ENCODE measurements at places on chromosomes 2 and 18.

DNA sequence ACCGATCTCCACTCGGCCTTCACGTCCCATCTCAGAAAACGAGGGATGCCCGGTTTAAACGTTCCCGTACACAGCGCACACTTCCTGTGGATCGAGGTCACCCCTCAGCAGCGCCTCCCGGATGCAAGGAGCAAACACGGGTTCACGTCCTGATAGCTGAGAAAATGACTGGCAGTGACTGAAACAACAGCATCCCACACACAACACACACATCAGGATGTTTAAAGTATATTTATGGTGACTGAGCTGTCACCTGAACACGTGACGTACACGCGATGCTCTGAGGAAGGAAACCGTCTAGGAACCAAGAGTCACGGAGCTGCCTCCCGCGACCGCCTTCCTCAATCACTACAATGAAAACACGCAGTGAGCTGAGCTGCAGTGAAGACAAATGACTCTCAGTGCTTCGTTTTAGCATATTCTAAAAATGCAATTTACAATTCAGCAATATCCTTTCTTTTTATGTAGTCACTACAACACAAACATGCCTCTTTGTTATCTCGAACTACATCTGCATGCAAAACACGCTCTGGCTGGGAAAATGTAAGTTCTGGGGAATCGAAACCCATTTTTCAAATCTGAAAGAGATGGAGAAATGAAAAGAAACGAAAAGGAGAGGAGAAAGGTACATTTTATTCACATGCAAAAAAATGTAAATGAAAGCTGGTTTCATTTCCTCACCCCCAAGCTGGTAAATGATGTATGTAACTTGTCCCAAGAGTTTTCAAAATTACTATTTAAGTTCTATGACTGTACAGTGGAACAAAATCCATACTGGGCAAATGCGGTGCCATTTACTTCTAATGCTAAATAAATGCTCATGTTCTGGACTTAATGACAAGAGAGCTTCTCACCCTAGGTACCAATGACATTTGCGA lies 19.8 kb downstream of the HDAC4 start:
- DNase-seq, result no peak

GRCh38 chr2:168650781-168651180 lies 151.7 kb upstream of the NOSTRIN start:
- DNase-seq, result no peak

DNA sequence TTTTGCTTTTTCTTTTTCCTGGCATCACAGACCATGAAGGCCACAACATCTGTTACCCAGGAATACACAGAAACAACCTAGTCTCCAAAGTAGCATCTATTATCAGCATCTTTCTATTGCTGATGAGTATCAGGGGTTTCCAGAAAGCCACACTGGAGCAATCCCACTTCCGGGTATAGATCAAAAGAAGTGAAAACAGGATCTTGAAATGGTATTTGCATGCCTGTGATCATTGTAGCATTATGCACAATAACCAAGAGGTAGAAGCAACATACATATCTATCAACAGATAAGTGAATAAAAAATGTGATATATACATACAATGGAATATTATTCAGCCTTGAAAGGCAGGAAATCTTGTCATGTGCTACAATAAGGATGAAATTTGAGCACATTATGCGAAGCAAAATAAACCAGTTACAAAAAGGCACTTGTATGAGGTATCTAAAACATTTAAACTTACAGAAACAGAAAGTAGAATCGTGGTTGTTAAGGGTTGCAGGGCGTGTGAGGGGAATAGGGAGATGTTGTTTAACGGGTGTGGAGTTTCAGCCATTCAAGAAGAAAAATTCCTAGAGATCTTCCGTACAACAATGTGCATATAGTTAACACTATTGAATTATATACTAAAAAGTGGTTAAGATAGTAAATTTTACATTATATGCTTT lies 115.1 kb downstream of the KCNE4 start:
- no peak for DNase-seq

DNA sequence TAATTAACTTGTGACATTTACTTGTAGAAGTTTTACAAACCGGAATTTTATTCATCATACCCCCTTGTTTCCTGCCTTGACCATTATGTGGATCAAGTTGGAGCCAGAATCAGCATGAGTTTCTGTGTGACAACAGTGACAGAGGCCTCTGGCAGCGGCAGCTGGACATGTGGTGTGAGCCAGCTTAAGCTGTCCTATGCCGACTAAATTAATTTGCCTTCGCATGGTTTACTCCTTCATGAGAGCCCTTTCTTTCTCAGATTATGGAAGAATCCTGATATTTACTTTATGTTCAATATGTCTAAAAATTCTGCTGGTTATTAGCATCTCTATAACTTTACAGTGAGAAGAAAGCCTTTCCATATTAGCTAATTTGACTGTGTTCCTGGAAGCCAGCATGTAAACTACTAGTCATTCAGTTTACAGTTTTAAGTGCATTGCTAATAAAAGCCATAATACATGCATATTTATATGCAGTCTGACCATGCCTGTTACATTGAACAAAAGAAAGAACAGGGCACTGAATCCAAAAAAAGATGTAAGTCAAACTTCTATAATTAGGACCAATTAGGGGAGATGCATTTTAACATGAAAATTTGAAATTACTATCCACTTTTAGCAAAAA lies 495.8 kb upstream of the ACVR2A start:
- no peak for DNase-seq

- DNase-seq, result no peak
These were observed 279.0 kb downstream of the KIAA1328 start for GRCh38 chr18:37107748-37108522.

- DNase-seq, result peak; percentile 41
These were observed 228.3 kb upstream of the FOSL2 start for GRCh38 chr2:28164280-28164801.

DNA sequence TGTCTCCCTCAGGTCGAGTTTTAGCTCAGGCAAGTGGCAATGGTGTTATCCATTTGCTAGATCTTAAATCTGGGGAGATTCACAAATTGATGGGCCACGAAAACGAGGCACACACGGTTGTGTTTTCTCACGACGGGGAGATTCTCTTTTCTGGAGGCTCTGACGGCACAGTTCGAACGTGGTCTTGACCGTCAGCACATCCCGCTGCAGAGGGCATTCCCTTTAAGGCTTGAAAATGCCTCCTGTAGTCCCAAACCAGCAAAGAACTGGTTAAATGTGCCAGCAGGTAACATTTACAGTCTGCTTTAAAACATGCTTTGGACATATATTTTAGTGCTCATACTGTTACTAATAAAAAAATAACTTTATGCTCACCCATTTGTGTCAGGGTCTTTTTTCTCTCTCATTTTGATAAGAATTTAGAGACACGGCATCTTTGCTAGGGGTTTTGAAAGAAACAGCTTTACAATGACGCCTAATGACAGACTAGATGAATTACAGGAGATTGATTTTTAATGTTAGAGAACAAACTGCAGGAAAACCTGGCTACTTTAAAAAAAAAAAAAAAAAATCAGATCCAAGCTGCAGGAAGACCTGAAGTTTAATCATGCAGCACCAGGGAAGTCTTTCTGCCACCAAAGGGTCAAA lies 602 bp upstream of the VWC2L start:
- DNase-seq, result no peak

DNA sequence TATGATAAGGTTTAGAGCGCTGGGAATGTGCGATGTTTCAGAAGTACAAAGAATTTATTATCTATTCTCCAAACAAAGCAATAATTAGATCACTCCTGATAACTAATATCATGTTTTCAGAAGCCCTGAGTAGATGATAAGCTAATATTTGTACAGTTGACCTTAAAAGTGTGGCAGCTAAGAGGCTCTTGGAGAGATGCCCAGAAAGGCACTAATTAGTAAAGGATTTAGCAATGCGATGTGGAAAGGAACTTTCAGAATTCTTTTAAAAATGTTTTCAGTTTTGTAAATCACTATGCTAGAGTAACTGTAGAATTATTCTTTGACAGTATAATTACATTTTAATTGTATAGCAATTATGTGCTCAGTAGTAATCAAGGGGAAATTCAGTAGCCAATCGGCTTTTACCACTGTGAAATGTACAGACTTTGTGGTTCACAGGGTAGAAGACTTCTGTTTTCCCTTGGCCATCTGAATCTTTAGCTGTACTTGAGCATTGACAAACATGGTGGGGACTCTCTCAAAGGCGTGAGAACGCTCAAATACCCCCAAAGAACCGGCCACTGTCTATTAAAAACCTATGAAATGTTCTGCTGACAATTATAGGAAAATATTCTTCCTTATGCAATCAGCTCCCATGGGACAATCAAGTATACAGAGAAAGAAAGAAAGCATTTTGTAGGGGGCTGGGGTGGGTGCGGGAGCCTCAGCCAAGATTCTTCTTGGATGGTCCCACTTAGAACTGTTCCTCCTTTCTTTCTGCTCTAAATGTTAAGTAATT lies 262.8 kb upstream of the AGAP1 start:
- DNase-seq, result no peak

DNA sequence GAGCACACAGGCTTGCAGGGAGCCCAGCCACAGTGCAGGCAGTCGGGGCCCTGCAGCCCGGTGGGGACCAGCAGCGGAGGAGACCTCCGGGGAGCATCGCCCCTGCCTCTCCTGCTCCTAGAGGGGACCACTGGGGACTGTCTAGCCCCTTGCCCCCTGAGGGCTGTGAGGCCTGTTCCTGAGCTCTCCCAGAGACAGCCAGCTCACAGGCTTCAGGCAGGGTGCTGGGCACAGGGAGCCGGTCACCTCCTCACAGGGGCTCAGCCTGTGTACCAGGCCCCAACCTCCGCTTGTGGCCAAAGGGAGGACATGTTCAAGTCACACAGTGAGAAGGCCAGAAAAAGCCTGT lies 3.5 kb upstream of the NMUR1 start:
- no peak for DNase-seq

DNA sequence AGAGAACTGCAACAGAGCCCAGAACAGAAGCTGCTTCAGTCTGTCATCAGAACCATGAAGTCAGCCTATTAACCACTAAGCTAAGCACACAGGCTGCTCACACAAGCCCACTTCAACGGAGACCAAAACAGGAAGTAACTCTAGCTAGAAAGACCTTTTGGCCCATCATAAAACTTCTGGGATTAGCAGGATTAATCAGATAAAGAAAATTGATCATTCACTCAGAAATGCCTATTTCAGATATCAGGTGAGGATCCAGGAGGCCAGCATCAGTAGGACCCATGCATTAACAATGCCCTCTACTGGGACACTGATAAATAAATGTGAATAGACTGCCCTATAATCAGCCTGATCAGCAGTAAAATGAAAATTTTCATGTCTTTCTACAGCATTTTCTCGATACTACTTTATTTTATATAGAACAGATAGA lies 101.4 kb downstream of the WDPCP start:
- DNase-seq, result no peak

DNA sequence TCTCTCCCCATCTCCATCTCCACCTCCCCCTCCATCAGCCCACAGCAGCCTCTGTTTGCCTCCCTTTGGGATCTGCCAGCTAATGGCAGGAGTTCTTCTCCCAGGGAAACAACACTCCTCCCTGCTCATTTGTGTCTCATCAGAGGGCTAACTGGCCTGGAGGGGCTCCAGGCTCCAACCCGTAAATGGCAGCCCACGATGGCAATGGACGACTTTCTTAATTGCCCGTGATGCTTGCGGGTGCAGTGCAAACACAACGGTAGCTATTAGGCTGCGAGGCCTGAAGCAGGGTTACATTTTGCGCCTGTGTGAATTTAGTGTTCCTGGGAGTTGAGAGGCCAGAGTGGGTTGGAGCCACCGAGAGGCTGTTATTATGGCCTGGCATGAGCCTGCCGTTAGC lies 285.1 kb downstream of the TNS1 start:
- no peak for DNase-seq

GRCh38 chr2:240411261-240412160 lies 24.0 kb upstream of the GPC1 start:
- DNase-seq, result no peak

DNA sequence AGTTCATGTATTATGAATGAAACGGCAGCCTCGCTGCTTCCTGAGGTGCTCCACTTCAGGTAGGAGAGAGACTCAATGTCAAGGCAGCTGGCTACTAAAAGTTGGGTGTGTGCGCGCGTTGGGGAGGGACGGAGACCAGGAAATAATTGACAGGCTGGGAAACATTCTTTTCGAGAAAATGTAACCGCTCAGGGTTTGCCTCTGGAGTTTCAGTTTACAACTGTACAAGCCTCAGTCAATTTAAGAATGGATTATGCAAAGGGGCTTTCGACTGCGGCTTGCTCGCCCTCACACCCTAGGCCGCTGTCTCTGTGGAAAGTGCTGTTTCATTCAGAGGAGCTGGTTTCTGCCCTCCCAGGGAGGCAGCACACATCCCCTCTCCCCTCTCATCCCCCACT lies 4.4 kb upstream of the SPRED2 start:
- no peak for DNase-seq

GRCh38 chr2:218645126-218645525 lies 14.3 kb downstream of the ZNF142 start:
- no peak for DNase-seq

GRCh38 chr2:50181212-50181611 lies 850.7 kb downstream of the NRXN1 start:
- no peak for DNase-seq

GRCh38 chr2:134232461-134232860 lies 21.4 kb upstream of the MGAT5 start:
- no peak for DNase-seq

GRCh38 chr18:56291294-56291693 lies 347.1 kb downstream of the TXNL1 start:
- DNase-seq, result no peak

DNA sequence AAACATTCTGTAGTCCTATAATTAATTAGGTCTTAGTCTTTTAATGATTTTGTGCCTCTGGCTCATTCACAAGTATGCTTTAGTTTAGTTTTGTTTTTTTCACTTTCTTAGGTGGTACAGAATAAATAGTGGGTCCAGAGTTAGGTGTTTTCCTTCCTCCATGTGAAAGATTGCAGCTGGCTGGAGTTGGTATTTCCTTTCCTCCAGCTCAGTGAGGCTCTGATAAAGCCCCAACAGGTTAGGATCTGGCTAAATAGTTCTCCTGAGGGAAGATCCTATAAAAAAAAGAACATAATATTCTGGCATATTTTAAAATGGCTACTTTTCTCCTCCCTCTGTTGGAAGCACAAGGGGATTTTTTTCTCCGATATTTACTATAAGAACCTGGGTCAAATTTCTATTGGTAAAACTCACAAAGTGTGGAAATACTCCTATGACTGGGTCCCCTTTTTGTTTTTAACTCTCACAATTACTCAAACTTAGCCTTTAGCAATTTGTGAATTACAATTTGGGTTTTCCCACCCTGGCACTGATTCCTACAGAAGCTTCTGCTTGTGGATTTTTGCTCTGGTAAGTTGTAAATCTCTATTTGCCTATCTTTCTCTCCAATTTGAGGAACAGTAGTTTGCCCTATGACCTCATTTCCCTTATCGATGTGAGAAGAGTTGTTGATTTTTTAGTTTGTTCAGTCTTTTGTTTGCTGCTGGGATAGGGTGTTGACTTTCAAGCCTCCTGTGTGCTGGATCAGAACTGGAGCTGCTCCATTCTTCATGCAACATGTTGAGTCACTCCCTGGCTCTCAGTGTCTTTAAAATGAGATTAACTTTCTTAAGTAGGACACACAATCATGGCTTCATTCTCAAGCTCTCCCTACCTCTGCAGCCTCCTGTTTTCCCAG lies 500.9 kb downstream of the RNF144A start:
- no peak for DNase-seq

DNA sequence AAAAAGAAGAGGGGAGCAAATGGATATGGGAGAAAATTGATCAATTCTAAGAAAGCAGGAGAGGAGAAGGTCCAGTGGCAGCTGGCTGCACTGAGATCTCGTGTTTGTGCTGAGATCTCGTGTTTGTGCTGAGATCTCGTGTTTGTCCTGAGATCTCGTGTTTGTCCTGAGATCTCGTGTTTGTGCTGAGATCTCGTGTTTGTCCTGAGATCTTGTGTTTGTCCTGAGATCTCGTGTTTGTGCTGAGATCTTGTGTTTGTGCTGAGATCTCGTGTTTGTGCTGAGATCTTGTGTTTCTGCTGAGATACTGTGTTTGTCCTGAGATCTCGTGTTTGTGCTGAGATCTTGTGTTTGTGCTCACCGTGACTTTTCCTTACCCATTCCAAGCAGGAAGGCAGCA lies 254.4 kb downstream of the BCL2 start:
- no peak for DNase-seq
